ENCODE measurements at places on chromosomes 13 and 19. TPM values are rescaled to one million over a fixed set of nuclear protein-coding genes. Genes with fewer than 3 reads are reported as not detected.

SELENOV gene
- total RNA-seq: not detected

AZU1 gene
- total RNA-seq: not detected

ENOX1 gene
- 0.17 TPM for total RNA-seq

RXFP2 gene
- not detected for total RNA-seq

ZNF546 gene
- total RNA-seq: 6.1 TPM

NAPSA gene
- total RNA-seq: 15.8 TPM

CCDC169 gene
- total RNA-seq: 0.07 TPM

NLRP9 gene
- total RNA-seq: not detected

RHPN2 gene
- 2.5 TPM for total RNA-seq

SPACA4 gene
- not detected for total RNA-seq

CCDC70 gene
- not detected for total RNA-seq

C19orf67 gene
- total RNA-seq: 1.1 TPM

KLF1 gene
- total RNA-seq: 0.80 TPM

CEACAM7 gene
- total RNA-seq: not detected
